Astrocyte of the cerebellum (primary cell): ENCODE measurements at places on chromosomes 11 and 22.

GRCh38 chr22:21001601-21002325 lies at the start of gene THAP7:
Gene THAP7 (minus strand): TSS chr22:21002118. CDS start chr22:21001911, 207 bp downstream.
- DNase-seq: peak; percentile 80

DNA sequence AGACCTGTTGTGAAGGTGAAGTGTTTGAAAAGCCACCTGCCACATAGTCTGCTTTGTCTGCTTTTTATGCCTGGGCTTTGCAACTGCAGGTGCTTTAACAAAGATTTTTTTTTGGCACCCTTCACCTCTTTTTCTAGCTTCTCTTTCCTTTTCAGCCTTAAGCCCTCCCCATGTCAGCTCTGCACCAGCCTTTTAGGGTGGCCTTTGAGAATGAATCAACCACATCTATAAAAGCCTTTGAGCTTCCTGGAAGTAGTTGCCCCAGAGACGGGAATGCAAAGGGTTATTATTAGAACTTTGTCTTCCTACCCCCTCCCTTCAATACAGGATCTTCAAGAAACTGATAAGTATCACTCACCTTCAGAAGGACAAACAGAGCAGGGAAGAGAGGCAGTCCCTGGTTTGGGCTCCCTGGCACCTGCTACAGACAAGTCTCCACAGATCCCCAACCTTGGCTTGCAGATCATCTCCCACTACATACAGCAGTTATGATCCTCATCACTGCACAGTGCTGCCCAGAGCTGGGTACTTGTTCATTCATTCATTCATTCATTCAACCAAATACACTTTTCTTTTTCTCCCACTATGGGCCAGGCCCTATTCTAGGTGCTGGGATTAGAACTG lies 8.0 kb downstream of the PVALB start:
- no peak for DNase-seq

- DNase-seq: peak; percentile 27
These were observed 3.8 kb upstream of the CYB5R2 start for GRCh38 chr11:7677071-7677470.

- no peak for DNase-seq
These were observed 20.2 kb upstream of the TP53AIP1 start for GRCh38 chr11:128962896-128963295.

- DNase-seq: no peak
These were observed 1.7 kb upstream of the DCHS1 start for GRCh38 chr11:6657346-6657745.

GRCh38 chr22:32754413-32755041 lies 47.0 kb upstream of the TIMP3 start:
- no peak for DNase-seq

DNA sequence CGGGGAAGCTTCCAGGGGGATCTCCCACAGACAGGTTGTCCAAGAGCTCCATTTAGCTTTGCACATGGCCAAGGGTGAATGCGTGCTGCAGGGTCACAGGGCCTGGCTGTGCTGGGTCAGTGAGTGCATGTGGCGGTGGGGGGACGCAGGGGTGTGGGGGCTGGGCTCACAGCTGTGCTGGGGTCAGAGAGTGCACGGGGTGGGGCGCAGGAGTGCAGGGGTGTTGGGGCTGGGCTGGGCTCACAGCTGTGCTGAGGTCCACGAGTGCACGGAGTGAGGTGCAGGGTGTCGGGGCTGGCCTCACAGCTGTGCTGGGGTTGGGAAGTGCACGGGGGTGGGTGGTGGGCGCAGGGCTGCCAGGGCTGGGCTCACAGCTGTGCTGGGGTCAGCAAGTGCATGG lies 557.7 kb downstream of the BRD1 start:
- no peak for DNase-seq

DNA sequence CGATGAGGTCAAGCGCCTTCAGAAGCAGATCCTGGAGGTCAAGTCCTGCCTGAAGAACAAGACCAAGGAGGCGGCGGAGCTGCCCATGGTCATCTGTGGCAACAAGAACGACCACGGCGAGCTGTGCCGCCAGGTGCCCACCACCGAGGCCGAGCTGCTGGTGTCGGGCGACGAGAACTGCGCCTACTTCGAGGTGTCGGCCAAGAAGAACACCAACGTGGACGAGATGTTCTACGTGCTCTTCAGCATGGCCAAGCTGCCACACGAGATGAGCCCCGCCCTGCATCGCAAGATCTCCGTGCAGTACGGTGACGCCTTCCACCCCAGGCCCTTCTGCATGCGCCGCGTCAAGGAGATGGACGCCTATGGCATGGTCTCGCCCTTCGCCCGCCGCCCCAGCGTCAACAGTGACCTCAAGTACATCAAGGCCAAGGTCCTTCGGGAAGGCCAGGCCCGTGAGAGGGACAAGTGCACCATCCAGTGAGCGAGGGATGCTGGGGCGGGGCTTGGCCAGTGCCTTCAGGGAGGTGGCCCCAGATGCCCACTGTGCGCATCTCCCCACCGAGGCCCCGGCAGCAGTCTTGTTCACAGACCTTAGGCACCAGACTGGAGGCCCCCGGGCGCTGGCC lies 11.0 kb downstream of the RASD2 start:
- DNase-seq: no peak

DNA sequence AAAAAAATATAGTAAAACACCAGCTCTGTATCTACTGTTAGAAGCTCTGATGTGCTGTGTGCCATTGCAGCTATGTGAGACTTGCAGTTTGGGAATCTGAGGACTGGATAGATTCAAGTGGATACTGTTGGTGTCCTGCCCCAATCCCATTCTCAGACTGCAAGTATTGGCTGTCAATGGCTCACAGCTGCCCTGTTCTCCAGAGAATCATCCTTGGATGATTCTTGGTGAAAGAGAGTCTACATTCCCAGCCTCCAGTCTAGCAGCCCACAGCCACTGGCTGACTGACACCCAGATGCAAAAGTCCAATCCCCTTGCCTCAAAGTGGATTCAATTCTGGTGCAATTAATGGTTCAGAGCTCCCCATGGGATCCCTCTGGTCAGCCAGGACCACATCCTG lies 206.1 kb upstream of the MTNR1B start:
- no peak for DNase-seq
